ENCODE measurements at places on chromosomes 3 and 15. TPM values are rescaled to one million over a fixed set of nuclear protein-coding genes. Genes with fewer than 3 reads are reported as not detected.

Gene SCAPER
- 8.9 TPM for total RNA-seq

Gene CCR3
- not detected for total RNA-seq

Gene FETUB
- total RNA-seq = not detected

Gene FBN1
- total RNA-seq = 163 TPM

Gene CISH
- 0.51 TPM for total RNA-seq

Gene GREM1
- 1.2 TPM for total RNA-seq

Gene CRYGS
- 2.4 TPM for total RNA-seq

Gene GMNC
- not detected for total RNA-seq
